Suprapubic skin (tissue), 4 donors: ENCODE measurements at places on chromosomes 5 and 9.

DNA sequence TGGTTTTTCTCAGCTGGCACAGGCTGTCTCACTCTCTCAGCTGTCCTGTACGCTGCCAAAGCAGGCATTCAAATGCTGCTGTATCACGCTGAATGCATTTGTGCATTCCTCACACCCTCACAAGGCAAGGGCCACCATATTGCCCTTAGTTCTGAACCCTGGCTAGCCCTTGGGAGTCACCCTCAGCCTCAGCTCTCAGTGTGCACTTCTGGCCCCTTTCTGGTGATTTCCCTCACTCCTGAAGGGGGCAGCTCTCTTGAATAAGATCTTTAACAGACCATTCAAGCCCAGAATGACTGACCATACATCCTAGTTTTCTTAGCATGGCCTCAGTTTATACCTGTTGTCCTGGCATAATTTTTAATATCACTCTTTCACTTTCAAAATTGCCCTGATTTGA, 84.3 kb downstream of the HTR1A start:
- DNase-seq: no peak

DNA sequence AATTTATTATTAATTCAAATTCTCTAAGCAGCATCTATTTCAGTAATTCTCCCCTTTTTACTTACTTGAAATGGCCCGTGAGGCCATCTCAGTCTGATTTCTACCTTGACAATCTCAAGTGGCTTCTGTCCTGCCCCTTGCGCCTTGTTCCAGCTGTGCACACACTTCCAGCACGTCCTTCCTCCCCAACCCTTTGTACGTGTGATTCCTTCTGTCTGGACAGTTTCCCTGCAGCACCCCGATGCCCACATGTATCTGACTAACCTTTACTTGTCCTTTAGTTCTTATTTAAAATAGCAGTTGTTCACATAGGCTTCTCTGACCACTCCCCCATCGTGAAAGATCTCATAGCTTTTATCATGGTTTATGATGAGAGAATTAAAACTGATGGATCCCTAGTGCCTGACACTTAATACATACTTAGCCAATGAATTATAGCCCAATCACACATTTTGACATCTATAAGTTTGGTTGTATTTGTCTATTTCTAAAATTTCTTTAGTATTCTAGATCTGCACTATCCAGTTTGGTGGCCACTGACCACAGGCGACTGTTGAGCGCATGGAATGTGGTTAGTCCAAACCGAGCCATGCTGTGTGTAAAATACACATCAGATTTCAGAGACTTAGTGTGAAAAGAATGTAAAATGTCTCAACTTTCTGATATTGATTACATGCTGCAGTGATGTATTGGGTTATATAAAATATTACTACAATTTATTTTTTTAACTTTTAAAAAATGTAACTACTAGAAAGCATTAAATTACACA, 14.3 kb downstream of the ZBTB34 start:
- no peak for DNase-seq

DNA sequence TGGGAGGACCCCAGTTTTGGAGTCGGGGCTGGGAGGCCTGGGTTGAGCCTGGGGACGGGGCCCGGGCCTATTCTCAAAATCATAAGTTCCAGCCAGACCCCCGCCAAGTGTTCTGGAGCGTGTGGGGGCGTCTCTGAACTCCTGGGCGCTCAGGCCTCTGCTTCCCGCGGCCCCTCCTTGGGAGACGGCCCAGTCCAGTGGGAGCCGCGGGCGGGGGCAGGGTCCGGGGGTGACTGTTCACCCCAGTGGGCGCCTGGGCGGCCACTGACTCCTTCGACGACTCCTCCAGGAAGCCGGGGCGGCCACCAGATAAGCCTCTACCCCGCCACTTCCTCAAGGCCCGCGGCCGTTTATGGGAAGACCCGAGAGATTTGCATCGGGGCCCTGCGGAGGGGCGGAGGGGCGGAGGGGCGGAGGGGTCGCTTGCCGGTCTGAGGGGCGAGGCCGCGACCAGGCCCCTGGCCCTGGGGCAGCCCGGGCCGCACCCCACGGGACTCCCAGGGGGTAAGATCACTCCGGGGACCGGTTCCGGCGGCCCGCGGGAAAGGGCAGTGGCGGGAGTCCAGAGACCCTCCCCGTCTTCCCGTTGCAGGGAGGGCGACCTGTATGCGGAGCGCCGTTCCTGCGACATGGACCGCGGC, 655 bp downstream of the TOR4A start:
- DNase-seq: peak; percentile 71

DNA sequence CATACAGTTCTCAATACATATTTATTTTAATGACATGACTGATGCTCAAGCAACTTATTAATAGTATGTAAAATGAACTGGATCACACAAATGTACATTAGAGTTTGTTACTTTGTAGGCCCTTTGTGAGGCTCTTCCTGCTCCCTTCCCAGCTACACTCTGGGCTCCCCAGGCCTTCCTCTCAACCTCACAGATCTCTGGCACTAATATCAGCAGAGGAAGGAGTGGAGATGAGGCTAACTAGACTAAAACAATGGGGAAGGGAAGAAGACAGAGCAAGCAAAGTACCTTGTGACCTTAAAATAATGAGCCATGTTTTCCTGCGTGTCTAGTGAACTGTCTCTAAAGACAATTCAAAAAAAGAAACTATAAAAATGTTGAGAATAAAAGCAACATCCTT, 30.3 kb upstream of the TEK start:
- DNase-seq: no peak

DNA sequence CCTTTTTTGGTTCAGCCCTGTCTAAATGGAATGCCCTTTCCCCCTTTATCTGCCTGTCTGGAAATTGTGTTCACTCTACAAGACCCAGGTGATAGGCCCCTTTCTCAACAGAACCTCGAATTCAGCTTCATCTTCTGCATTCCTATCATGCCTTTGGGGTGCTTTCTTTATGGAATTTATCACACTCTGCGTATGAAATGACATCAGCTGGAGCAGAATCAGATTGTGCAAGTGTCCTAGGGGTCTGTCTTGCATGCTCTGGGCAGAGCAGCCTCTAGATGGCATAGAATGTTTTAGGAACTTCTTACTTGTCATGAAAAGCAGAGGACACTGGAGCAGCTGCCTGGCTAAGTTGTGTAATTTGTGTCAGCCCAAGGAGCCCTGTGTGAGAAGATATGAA, 84.9 kb downstream of the ISL1 start:
- DNase-seq: no peak

DNA sequence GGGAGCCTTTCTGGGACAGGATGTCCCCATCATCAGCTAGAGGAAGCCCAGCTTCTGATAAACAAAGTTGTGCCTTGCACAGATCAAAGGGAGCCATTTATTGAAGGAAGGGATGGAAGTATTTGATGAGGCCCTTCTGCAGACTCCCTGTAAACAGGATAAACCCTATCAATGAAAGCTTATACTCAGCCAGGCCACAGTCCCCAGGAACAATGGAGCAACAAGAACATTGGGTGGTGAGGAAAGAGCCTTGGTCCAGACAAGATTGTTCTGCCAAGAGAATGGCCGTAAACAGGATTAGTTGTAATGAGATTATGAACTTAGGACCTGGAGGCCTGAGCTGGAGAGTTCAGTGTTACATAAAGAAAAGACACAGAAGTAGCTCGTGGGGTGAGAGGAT, 40.5 kb upstream of the LIFR start:
- no peak for DNase-seq

DNA sequence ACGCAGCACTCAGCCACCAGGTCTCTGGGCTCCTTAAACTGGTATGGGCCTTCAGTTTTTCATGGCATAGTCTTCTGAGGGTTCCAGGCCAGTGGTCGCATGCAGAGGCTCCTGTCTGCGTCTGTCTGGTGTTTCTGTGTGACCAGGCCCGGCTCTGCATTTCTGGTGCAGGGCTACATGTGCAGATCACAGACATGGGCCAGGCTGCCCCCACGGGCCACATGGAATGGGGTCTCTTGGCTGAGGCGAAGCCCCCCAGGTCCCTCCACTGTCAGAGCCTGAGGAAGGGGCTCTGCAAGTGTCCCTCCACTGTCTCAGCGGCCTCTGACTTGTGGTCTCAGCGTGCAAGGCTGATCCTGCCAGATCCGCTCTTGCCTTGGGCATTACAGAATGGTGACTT, 15.6 kb upstream of the CARD19 start:
- DNase-seq: peak; percentile 32

- DNase-seq: no peak
Observed at GRCh38 chr9:124776618-124776953, 347 bp upstream of the OLFML2A start.

GRCh38 chr5:7978114-7978513, 109.2 kb downstream of the MTRR start:
- no peak for DNase-seq

DNA sequence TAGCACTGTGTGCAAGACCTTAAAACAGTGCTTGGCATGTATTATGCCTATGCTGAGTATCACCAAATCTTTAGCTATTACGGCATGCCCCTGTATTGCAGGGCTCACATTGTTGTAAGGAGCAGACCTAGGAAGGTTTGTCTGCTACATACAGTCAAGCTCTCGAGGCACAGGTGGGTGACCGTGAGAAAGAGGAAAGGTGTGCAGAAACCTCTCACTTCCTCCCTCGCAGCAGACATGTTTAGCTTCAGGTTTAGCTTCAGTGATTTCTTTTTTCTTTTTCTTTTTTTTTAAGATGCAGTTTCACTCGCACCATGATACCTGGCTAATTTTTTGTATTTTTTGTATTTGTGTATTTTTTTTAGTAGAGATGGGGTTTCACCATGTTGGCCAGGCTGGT, 275.8 kb upstream of the RIOK2 start:
- DNase-seq: no peak

GRCh38 chr9:98488571-98489312, 220.0 kb downstream of the GABBR2 start:
- DNase-seq: no peak

DNA sequence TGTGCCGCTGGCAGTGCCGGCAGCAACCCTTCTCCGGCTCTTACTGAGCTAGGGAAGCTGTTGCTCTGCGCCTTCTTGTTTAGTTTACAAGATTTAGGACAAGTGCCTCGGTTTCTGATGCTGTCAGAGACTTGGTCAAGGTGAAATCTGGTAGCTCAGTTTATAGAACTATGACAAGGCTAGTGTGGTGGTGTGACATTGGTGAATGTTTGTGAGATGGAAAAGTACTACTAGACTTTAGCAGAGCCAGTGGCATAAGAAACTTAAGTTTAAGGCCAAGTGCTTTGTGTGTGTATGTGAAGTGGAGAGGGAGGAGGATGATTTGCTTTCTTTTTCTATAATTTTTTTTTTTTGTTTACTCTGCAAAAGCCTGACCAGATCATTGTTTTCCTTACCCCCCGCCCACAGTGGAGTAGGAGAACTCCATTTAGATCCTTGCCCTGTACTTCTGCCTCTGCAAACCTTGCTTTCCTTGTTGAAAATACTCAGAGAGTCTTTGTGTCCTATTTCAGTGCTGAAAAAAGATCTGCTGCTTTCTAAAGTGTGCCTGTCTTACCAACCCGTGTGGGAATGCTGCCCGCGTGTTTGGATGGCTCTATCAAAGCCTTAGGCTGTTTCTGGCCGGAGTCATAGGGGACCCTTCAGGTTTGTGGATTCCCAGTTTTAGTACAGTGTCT, 75.9 kb downstream of the TRIO start:
- no peak for DNase-seq

- no peak for DNase-seq
Observed at GRCh38 chr5:142100307-142100706, 8.3 kb upstream of the NDFIP1 start.

- DNase-seq: peak; percentile 64
Observed at GRCh38 chr5:34657274-34657921, 1.3 kb downstream of the RAI14 start.
